ENCODE measurements at places on chromosomes 2 and 18.

- no peak for DNase-seq
These were observed 460.2 kb downstream of the LRATD1 start for GRCh38 chr2:15092691-15093090.

- no peak for DNase-seq
These were observed 1.1 kb downstream of the ROCK2 start for GRCh38 chr2:11343368-11343649.

GRCh38 chr2:204033611-204034495 is 97.3 kb downstream of the ICOS start:
- no peak for DNase-seq

DNA sequence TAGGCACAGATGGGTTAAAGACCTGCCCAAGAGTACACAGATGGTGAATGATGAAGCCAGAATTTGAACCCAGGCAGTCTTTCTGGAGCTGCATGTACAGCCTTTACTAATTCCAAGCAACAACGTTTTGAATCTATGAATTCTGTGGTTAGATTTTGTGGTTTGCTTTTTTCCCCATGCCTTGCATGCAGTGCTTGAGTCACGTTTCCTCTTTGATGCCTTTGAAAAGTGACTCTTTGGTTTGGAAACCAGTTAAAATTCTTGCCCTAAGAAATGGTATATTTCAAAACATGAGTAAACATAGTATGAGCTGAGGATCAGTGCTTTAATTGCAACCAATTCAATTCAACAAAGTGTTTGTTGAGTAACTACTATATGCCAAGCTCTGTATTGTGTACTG is 48.2 kb upstream of the PPM1B start:
- DNase-seq, result peak; percentile 92

Measured in suppressor macrophage treated with lipopolysaccharide for 4 hours (primary cell).